A549 treated with RU486 at 1 μM for 4 hours (cell line): ENCODE measurements at places on chromosomes 7 and 10. TPM values are rescaled to one million over a fixed set of nuclear protein-coding genes. Genes with fewer than 3 reads are reported as not detected.

The ERVW-1 gene
- not detected in 5 replicates for total RNA-seq

The GIMAP4 gene
- total RNA-seq, result not detected in 5 replicates

The MORN4 gene
- 6.1 to 7.9 TPM (median 6.8 TPM) in 5 replicates for total RNA-seq

The OPN4 gene
- total RNA-seq, result not detected in 5 replicates

The PTF1A gene
- not detected in 5 replicates for total RNA-seq

The ADRB1 gene
- 0.37 to 1.1 TPM (median 0.85 TPM) in 5 replicates for total RNA-seq

The MTG1 gene
- total RNA-seq, result 38.1 to 53.7 TPM (median 51.4 TPM) in 5 replicates

The ABCB1 gene
- 0.08 to 0.47 TPM (median 0.19 TPM) in 4 of 5 replicates, not detected in the other for total RNA-seq

The NME8 gene
- total RNA-seq, result not detected in 5 replicates

The ZRANB1 gene
- total RNA-seq, result 6.6 to 10.5 TPM (median 9.5 TPM) in 5 replicates

The A1CF gene
- total RNA-seq, result 0.03 to 0.11 TPM in 2 of 5 replicates, not detected in the others

The ZNF727 gene
- total RNA-seq, result not detected in 5 replicates

The BHLHA15 gene
- total RNA-seq, result 0.29 to 0.54 TPM (median 0.43 TPM) in 4 of 5 replicates, not detected in the other

The PLAU gene
- 119 to 135 TPM (median 123 TPM) in 5 replicates for total RNA-seq

The MINPP1 gene
- 12.2 to 29.4 TPM (median 27.0 TPM) in 5 replicates for total RNA-seq

The ITPRID1 gene
- not detected in 5 replicates for total RNA-seq

The ACBD7 gene
- total RNA-seq, result 0.68 to 1.3 TPM (median 0.87 TPM) in 5 replicates

The ELOVL3 gene
- total RNA-seq, result 0.10 to 0.27 TPM (median 0.25 TPM) in 5 replicates

The MAT1A gene
- total RNA-seq, result 0.09 to 0.22 TPM in 2 of 5 replicates, not detected in the others

The CALN1 gene
- total RNA-seq, result not detected in 5 replicates

The HOXA5 gene
- 2.8 to 7.5 TPM (median 6.6 TPM) in 5 replicates for total RNA-seq

The HOXA2 gene
- 0.77 to 1.4 TPM (median 0.98 TPM) in 5 replicates for total RNA-seq

The RNF32 gene
- 0.77 to 2.1 TPM (median 1.2 TPM) in 5 replicates for total RNA-seq

The GRM8 gene
- total RNA-seq, result 0.24 TPM in 1 of 5 replicates, not detected in the others

The LBX1 gene
- total RNA-seq, result not detected in 5 replicates

The C10orf62 gene
- total RNA-seq, result not detected in 5 replicates

The LEP gene
- not detected in 5 replicates for total RNA-seq

The CALHM1 gene
- total RNA-seq, result not detected in 5 replicates

The BAMBI gene
- total RNA-seq, result 15.5 to 20.3 TPM (median 18.5 TPM) in 5 replicates

The GRID2IP gene
- 0.03 TPM in 1 of 5 replicates, not detected in the others for total RNA-seq

The CLDN4 gene
- 4.2 to 7.1 TPM (median 5.1 TPM) in 5 replicates for total RNA-seq

The UNCX gene
- total RNA-seq, result 0.06 to 0.09 TPM (median 0.08 TPM) in 4 of 5 replicates, not detected in the other
